Putamen (tissue), 1 donor: ENCODE measurements at places on chromosomes 12 and 14.

DNA sequence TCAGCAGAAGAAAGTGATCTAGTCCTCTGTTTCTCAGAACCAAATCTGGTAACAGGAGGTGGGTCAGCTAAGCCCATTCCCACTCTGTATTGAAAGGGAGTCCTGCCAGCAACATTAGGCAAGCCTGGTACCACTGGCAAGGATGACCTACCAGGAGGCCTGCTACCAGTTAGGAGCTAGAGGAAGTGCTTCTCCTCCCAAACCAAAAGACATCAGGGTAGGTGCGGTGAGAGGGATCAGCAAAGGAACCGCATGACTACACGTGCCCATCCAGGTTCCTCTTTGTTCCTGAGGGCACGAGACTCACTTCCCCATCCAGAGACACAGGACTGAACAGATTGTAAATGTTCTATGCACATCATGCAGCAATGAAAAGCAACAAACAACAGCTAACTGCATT is 2.8 kb downstream of the KLRC4 start:
- DNase-seq, result no peak

DNA sequence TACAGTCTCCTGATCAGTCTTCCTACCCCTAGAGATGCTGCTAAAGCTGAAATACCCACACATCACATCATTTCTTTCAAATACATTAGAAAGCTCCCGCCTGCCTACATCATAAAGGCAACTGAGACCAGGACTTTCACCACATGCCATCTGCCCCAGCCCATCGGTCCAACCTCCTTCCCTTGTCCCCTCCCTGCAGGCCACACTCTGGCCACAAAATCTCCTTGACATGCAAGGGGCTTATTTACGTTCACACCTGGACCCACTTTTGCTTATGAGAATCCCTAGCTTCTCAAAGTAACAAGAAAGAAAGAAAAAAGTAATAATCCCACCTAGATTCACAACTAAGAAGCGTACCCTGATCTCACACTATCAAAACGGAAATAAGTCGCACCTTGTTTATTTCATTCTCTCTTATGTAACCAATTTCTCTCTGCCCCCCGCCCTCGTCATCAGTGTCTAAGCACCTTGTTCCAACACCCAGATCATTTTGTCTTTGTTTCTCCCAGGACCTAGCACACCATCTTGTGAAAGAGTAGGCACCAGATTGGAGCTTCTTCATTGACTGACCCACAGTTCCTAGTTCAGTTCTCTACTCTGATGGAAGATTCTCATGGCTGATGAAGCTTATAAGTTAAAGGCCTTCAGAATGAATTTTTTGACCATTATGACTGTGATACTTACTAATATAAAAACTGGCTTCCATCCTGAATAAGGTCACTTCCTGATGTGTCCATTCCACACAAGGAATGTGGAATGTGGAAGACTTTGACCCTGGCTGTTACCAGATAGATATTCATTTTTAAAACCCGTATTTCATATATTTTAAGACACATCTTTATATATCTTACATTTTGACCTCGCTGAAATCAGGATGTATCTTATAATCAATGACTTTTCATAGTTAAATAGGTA is 7.7 kb downstream of the WSB2 start:
- no peak for DNase-seq

DNA sequence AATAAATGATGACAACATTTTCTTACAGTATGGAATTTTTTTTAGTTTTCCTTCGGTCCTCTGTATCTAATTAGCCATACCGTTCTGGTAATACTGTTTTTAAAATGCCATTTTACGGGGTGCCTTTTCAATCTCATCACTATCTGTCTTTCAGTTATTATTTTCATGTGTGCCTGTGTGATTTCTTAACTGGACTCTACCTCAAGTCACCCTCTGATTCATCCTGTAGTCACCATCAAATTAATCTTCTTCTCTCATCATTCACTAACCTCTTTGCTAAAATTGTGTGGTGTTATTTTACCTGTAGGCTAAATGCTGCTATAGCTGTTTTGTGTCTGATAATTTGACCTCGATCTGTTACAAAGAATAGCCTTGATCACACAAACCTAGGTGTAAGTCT is 16.0 kb upstream of the CCT2 start:
- DNase-seq, result no peak

DNA sequence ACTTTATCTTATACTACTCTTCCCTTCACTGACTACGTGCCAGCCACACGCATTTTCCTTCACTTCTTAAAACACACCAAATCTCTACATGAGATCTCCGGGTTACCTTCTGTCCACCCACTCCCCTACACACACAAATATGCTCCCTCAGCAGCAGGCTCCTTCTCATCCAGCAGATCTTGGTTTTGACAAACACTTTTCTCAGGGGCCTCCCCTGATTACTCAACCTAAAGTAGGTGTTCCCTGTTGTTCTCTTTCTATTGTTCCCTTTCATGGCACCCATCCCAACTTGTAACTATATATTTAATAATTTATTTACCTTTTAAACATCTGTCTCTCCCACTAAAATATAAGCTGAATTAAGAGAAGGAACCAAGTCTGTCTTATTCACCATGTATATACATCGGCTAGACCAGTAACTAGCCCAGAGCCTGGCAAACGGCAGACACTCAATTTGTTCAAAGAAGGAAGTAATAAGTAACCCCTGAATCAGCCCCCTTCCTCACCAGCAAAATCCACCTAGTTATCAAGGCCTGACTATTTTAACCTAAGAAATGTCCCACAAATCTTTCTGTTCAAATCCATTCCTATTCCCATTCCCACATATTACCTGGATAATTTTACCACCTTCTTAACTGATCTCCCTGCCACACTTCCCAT is 2.7 kb downstream of the C2CD5 start:
- DNase-seq, result no peak

DNA sequence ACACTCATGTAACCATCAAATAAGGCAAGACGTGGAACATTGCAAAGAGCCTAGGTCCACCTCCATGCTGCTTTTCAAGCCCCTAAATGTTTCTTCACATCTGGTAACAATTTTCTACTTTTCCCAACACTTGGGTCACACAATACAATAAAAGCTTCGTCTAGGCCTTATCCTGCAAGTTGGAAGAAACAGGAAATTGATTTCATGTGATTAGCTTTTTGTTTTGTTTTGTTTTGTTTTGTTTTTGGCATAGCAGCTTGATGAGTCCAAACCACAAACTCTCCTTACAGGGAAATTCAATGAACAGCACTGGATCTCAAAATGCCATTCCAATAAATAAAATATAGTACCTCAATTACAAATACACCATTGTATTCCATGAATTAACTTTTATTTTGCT is 19.3 kb downstream of the TAS2R50 start:
- no peak for DNase-seq

- no peak for DNase-seq
Observed at GRCh38 chr14:75280291-75280830, 1.7 kb downstream of the FOS start.

- no peak for DNase-seq
Observed at GRCh38 chr14:63564318-63564717, 21.1 kb upstream of the PPP2R5E start.

GRCh38 chr12:110785240-110785639 is 42.5 kb upstream of the PPP1CC start:
- DNase-seq, result no peak

DNA sequence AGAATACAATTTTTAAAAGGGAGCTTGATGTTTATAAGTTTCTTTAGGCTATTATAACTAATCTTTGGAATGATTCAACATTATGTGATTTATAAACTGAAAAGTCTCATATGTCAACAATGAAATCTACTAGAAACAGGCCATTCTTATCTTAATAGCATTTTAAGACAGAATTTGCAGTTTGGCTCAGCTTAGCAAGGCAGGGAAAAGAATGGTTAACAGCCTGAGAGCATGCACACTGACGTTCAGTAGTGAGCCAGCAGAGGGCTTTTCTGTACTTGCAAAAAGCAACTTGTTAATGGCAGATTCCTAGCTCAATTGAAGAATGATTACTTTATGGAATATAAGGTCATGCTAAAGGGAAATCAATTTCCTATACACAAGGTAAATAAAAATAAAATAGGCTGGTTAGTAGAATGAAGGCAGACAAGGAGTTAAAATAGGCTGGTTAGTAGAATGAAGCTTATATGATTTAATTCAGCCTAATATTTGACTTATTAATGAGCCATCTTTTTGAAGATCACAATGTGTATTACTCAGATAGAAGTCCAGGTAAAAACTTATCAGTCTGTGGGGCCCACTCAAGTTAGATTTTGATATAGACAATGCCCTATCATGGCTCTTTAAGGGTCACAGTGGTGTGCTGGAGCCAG is 95.9 kb downstream of the OTOGL start:
- no peak for DNase-seq

DNA sequence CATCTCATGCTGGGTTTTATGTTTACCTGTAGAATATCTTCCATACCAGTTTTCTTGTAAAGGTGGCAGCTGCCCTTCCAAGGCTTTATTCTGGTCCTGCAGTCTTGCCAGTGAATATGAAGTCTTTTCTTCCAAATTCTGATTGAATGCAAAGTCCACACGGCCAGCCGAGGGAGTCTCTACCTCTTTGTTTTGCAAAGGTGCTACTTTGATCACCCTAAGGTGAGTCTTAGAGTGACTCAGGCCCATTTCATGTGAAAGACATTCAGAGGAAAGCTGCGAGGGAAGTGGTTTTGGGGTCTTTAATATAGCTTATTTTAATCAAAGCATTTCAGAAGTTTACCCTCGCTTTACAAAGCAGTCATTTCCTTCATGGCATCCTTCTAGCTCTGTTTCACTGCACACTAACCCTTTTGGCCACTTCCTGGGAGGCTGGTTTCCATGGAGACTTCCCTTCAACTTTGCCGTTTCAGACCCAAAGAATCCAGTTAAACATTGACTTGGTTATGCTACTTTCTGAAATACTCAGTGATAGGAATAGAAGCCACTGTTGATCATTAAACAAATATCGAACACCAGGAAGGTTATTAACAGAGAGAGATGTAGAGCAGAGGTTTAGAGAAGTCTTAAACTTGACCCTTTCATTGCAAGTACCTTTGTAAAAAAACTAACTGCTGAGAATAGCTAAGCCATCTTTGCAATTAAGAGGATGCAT is at the start of gene CCDC198:
TSS of gene CCDC198 (minus strand) at position 391 of the 715 bp plus-strand sequence. CDS start at position 249, 142 bp downstream.
- DNase-seq, result no peak

DNA sequence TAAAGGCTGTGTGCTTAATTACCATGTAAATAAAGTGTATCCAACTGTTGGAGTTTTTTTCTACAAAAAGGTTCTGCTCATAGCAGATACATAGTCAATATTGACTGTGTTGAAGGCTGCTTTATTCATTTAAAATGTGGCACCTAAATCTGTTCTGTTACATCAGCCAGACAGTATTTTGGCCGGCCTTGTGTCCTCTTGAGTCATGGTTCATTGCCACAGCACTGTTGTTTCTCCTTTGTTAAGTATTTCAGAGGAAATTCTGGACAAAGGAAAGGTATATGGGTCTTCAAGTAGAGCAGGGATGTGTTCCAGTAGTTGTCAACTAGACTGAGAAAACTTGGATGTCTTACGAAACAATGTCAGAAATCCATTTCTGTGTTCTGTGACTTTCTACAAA is 95.5 kb downstream of the SLC38A6 start:
- DNase-seq, result no peak

DNA sequence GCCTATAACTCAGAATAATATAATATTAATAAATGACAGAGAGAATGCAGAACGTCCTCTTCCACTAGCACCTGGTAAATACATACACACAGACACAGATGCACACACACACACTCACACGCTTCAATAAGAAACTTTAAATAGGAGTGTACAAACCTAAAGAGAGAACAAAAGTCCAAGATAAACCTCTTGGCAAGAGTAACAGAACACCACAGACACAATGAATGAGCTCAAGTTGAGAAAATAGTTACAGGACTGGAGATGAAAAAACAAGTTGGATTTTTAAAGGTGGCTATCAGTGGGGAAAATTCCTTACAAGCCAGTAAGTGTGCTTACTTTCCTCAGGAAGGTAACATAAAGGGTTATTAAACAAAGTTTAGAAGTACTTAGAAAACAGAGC is 35.2 kb downstream of the CRY1 start:
- DNase-seq, result no peak
